ENCODE measurements at places on chromosomes 2 and 18. TPM values are rescaled to one million over a fixed set of nuclear protein-coding genes. Genes with fewer than 3 reads are reported as not detected.

The PAX8 gene
- total RNA-seq = 2.9 TPM

The CD207 gene
- total RNA-seq = not detected

The FABP1 gene
- under 0.01 TPM for total RNA-seq

DNA sequence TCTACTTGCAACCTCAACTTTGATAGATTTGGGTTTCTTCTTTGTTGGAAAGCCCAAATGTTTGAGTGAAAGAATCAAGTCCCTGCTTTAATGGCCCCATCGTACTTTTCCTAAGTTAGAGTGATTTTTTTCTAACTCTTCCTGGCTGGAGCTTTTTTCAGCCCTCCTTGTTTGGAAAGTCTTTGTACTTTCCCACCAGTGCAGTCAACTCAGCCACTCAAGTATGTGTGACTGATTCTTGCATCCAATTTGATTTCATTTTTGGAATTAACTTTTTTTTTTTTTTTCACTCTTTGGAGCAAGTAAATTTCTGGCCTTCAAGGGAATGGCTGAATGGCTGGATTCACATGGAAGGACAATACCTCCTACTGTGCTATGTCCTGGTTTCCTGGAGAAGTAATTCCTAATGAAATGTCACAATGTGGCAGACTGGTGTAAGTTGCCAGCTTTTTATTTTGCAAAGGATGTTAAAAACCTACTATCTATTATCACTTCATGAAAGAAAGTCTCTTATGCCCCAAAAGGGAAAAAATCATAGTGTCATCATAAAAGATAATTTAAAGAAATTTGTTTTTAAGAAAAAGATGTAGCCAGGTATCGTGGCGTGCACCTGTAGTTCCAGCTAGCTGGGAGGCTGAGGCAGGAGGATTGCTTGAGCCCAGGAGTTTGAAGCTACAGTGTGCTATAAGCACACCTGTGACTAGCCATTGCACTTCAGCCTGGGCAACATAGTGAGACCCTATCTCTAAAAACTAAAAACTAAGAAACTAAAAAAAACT is 76.0 kb upstream of the ZFP36L2 start:
- H3K4me1 ChIP-seq = peaks cover 4% of the 10 kb centered on the region
- H3K27me3 ChIP-seq = no peaks in the 10 kb centered on the region
- H3K4me3 ChIP-seq = no peak overlapping the region
- H3K36me3 ChIP-seq = no peaks in the 10 kb centered on the region
- no peak overlapping the region for H3K27ac ChIP-seq
- no peak for DNase-seq

The CFAP65 gene
- total RNA-seq = not detected

The POU3F3 gene
- total RNA-seq = under 0.01 TPM

- peaks cover 5% of the 10 kb centered on the region for H3K4me1 ChIP-seq
- H3K27ac ChIP-seq = no peak overlapping the region
- no peak for DNase-seq
- no peaks in the 10 kb centered on the region for H3K36me3 ChIP-seq
These were observed 79.6 kb downstream of the HRH4 start for GRCh38 chr18:24539866-24540617.

The AGXT gene
- total RNA-seq = not detected
